ENCODE measurements at places on chromosomes 16 and 17. TPM values are rescaled to one million over a fixed set of nuclear protein-coding genes. Genes with fewer than 3 reads are reported as not detected.

DNA sequence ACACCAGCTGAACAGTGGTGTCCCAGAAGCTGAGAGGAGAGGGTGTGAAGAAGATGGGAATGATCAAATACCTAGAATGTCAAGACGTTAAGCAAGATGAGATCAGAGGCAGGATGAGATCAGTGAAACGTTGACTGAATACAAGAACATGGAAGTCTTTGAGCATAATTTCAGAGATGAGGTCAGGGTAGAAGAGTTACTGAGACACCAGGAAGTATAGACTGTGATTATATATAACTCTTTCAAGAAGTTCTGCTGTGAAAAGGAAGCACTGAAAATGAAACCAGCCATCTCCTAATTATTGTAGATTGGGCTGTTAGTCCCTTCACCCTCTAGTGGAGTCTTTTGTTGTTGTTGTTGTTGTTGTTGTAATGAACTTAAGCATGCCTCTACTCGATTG is 9.1 kb downstream of the SHCBP1 start:
- no peak for DNase-seq

GRCh38 chr17:76262732-76263344 is 2.3 kb upstream of the UBALD2 start:
- peak; percentile 41 for DNase-seq

DBNDD1 gene
- 2.3 TPM for total RNA-seq

GRCh38 chr16:85334718-85335583 is 222.7 kb upstream of the CIBAR2 start:
- DNase-seq: no peak

GRCh38 chr17:6857336-6857735 is 25.8 kb upstream of the TEKT1 start:
- no peak for DNase-seq

DNA sequence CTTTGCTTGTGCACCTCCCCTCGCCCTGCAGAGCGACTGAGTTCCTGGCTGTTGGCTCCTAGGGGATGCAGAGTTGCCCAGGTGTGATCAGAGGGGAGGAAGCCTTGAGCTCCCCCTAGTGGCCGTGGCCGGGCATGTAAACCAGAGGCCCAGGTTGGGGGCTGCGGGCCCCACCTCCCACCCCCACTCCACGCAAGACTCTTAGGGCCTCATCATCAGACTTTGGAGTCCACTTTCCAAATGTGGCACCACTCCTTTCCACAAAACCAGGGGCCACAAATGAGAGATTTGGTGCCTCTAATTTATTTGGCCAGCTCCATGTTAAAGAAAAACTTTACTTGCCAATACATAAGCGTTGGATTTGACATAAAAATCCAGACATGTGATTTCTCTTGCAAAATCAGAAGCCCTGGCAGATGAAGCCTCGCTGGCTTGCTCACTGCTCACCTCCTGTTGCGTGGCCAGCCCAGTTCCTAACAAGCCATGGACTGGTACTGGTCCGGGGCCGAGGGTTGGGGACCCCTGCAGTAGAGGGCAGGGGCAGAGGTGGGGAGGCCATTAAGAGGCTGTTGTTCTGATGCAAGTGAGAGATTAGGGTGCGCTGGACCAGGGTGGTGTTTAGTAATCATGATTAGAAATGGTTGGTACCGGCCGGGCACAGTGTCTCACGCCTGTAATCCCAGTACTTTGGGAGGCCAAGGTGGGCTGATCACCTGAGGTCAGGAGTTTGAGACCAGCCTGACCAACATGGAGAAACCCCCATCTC is 28.7 kb upstream of the GAS7 start:
- DNase-seq: peak; percentile 23

GRCh38 chr17:74134991-74135390 is 68.5 kb upstream of the RPL38 start:
- DNase-seq: no peak

DNA sequence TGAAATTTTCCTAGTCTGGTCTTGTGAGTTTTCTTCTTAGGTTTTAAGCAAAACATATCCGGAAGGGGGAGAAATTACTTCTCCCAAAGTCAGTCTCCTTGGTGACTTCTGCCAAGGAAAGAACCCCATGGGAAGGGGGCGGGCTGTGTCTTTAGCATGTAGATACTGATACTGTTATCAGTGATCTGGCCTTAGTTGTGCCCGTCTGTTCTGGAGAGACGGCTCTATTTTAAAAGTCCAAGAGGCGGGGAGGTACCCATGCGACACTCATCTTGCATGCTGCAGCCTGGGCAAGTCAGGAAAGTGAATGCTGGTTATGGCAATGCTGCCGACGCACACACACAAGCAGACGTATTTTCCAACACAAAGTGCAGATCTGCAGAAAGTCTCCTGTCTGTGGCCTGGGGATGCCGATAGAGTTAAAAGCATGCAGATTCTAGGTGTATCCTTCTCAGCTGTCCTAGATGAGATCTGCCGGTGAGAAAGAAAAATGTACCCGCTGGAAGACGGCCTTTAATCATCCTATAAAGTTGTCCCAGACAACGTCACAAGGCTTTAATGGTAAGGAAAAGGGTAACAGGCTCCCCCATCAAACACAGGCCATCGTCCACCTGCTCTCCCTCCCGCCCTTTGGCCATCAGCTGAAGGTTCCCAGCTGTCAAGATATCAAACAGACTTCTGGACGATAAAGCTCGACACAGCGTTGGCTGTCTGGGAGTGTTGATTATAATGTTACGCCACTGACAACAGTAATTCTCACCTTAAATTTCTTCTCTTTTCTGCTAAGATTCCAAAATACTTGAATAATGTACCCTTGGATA is 9.0 kb downstream of the RBFOX3 start:
- DNase-seq: no peak

GRCh38 chr17:73646409-73647300 is 2.4 kb upstream of the SDK2 start:
- peak; percentile 71 for DNase-seq

- no peak for DNase-seq
Observed at GRCh38 chr16:70473446-70474319, 19.3 kb downstream of the FCSK start.

SRSF2 gene
- 129 TPM for total RNA-seq

DNA sequence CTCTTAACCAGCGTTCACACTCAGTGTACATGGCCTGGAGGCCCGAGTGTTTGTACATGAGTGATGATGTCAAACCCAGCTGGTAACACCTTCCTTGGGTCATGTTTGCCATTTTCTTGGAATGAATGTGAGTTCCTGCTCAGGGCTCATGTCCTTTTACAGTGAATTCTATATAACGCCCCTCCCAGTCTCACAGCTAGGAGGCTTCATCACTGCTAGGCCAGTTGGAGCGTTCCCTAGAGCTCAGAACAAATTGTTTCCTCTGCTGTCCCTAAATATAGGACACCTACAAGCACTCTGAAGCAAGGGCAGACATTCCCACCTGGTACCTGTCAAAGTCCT is 5.5 kb downstream of the TIMM22 start:
- no peak for DNase-seq

- no peak for DNase-seq
Observed at GRCh38 chr17:8703001-8703400, 41.6 kb downstream of the CCDC42 start.

DNA sequence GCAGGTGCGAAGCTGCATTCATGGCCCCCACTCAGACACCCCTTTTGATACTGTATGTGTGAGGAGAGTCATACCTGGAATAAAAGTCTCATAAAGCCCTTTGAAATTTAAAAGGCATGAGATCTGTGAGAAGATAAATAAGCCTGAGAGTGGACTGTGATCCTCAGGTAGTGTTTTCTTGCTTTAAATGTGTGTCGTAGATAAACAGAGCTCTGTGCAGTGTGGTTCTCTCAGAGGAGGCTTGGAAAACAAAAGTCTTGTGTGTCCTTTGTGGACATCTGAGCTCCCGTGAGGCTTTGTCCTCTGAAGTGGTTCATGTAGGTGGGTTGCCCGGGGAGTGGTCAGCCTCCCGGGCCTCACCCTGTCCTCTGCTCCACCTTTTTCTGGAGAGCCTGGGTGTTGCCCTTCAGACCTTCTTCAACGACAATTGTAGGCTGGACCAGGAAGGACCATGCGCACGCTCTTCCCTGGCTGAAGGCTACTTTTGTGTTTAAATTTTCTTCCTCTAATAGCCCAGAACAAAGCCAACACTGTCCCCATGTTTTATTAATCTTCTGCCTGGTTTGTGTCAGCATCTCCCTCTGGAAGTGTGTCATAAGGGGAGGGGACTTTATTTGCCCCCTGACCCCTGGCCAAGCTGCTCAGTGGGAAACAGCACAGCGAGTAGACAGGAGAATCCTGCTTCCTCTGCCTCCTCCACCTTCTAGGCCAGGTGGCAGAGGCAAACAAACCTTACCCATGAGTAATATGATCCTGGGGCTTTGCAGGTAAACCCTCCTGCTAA is 151.2 kb downstream of the MSI2 start:
- no peak for DNase-seq

GRCh38 chr17:71099003-71099714 is 929.8 kb downstream of the KCNJ2 start:
- no peak for DNase-seq

KCNH4 gene
- total RNA-seq: not detected

ZNF423 gene
- 22.5 TPM for total RNA-seq

CD300E gene
- total RNA-seq: not detected

GRCh38 chr16:29915590-29916247 is 10.3 kb downstream of the KCTD13 start:
- no peak for DNase-seq

KRTAP4-3 gene
- not detected for total RNA-seq

DNA sequence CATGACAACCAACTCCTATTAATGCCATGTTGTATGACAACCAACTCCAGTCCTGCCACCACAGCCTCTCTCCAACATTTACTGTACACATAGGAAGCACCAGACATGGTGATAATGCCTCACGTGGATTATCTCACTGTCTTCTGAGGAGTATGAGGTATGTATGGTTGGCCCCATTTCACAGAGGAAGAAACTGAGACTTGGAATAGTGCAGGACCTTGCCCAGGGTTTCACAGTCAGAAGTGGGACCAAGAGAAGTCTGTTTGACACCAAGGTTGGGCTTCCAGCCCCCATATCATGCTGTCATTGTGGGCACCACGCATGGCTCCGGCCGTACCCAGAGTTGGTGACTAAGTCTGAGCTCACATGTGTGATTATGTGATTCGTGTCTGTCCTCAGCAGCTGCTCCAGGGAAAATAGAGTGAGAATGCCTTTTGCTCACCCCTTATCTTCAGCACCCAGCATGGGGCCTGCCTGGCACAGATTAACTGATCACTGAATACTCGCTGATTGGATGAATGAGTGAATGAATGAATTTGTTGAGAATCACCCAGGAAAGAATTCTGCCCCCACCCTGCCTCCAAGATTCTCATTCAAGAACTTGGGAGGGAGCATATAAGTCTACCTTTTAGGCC is 204.1 kb upstream of the NLRP1 start:
- DNase-seq: no peak

DNA sequence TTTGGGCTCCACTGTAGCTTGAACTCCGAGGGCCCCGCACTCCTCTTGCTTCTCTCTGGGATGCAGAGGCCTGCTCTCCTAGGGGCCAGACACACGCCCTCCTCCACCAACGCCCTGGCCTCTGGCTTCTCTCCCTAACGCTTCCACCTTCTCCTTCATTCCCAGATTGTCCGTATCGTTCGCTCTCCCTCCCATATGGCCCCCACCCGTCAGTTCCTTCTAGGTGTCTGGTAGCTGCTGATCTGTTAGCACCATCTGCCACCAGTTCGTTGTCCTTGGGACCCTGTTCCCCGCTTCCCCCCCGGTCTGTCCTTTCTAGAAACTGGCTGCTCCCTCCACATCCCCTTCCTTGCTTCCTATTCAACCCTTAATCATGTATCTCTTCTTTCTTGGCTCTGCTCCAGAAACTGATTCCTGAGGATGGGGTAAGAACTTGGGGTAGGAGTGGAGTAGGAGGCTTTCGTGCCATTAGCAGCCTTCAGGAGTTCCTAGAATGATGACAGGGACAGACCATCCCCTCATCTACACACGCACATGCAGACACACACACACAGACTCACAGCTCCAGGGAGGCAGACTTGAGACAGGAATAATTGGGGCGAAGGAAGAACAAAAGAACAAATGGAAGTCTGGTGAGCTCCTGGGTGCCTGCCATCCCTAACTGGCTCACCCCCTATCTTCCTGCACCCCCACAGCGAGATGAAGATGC is 4.3 kb downstream of the ATP1B2 start:
- DNase-seq: no peak

SDR42E1 gene
- total RNA-seq: 7.9 TPM

MARVELD3 gene
- 1.9 TPM for total RNA-seq

GRCh38 chr16:66979011-66979717 is 9.2 kb upstream of the CES4A start:
- DNase-seq: peak; percentile 11

DNA sequence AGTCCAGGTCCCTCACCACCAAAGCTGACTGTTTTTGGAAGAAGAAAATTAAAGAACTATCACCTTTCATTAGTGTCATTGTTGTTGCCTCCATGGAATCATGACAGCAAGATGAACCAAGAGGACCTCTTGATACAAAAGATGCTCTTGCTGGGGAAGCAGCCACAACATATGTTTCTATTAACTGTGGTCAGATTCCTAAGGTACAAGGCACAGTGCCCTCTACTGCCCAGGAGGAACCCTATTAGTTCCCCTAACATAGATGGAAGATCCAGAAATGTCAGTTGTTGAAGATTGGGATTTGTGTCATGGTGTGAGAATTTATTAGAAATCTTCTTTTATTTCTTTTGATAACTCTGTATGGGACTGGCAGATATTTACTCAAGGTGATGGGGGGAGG is 188.2 kb upstream of the ANKFN1 start:
- DNase-seq: no peak

DNA sequence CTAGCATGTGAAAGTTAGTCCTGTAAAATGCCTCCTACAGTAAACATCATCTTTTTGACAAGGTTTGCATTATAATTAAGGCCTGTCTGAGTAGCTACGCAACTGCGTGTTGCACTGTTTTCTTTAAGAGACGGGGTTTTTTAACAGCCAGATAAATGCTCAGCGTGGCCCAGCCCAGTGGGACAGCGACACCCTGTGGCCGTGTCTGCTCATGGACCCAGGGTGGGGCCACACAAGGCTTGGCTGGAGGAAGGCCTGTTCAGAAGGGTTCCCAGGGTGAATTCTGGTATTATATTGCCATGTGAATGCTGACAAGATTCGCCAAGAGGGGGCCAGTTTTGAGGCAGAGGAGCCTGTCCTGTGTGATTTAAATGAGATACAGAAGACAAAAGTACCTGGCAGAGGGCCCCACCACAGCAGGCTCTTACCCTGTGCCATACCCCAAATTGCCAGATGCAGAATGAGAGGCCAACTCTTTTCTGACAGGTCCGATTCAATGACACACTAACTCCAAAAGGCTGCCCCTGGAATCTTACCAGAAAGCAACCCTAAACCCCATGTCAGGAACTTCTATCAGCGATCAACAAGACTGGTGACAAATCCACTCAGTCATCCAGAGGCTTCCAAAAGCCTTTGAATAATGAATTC is 65.9 kb upstream of the IRX6 start:
- DNase-seq: peak; percentile 69

TP53TG3 gene
- total RNA-seq: not detected

- peak; percentile 43 for DNase-seq
Observed at GRCh38 chr17:8606401-8606800, 24.1 kb downstream of the MYH10 start.

All from tongue (tissue), 3 donors.